ENCODE measurements at places on chromosomes 2 and 18.

- ATAC-seq, result no peak
These were observed 108.1 kb downstream of the FHOD3 start for GRCh38 chr18:36405611-36406010.

DNA sequence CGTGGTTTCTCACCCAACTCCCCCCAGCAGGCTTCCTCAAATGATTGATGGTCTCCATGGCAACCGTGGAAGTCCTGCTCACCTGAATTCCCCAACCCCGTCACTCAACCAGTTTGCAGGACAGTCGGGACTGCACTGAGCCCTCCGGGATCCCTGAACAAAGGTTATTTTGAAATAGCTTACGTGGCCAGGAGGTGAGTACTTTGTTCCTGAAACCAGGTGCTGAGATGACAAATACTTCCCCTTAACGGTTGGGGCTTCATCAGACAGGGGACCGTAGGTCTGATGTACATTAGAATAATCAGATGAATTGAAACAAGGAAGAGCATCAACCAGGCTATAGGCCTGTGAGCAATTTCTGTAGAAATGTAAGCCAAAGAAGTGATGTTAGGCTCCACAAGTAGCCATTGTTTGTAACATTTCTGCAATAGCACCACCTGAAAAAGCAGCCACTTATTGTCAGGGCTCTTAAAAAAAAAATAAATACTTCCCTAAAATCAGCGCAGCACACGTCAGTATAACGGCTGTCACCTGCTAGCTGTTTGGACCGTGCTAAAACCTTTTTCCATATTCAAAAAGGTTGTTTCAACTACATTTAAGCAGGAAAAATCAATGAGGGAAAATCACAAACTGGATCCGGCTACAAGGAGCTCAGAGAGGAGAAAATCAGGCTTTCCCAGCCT, 206.4 kb upstream of the ID2 start:
- no peak for ATAC-seq

DNA sequence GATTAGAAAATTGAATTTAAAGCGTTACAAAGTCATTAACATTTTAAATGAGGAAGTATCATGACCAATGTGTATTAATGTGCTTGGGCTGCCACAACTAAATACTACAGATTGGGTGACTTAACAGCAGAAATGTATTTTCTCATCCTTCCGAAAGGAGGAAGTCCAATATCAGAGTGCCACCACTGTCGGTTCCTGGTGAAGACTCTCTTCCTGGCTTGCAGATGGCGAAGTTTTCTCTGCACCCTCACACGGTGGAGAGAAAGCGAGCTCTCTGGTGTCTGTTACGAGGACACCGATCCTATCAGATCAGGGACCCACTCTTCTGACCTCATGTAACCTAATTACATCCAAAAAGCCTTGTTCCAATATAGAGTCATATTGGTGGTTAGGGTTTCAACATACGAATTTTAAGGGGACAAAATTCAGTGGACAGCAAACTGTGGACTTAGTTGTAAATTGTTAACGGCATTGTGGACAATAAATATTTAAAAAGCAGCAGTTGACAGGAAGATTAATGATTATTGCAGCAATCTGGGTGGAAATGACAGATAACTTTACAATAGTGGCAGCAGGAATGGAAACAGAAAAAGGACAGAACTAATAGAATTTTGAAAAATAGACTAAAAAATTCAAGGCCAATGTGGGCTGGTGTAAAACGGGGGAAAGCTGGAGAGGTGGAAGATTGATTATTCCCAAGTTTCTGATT, 35.1 kb upstream of the CYRIA start:
- no peak for ATAC-seq

DNA sequence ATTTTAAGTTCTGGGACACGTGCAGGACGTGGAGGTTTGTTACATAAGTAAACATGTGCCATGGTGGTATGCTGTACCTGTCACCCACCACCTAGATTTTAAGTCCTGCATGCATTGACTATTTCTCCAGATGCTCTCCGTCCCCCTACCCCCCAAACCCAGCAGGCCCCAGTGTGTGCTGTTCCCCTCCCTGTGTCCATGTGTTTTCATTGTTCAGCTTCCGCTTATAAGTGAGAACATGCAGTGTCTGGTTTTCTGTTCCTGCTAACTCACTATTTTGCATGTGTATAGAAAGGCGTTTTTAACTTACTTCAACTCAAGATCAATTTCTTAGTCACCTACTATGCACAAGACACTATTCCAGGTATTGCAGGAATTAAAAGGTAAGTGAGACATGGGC, 128.0 kb downstream of the PLCL1 start:
- ATAC-seq, result no peak

- ATAC-seq, result peak; percentile 56
These were observed 110.7 kb downstream of the MDH1 start for GRCh38 chr2:63699549-63699839.

GRCh38 chr2:71555798-71556454, 102.6 kb downstream of the DYSF start:
- no peak for ATAC-seq

GRCh38 chr2:205580212-205580987, 101.9 kb upstream of the NRP2 start:
- peak; percentile 79 for ATAC-seq

DNA sequence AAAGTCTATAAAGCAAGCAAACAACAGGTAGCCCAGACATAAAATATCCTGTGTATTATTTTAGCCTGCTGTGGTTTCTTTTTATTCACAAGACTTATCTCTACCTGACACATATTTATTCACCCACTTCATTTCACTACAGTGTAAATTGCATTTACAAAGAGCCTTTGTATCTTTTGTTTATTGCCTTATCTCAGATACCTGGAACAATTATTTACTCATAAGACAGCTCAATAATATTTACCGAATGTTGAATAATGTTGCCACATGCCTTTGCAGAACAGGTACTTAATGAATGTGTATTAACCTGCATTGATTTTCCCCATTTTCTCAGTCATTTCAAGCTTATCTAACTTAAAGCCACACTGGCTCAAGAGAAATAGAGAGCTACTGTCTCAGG, 603.6 kb downstream of the FBXO15 start:
- no peak for ATAC-seq

DNA sequence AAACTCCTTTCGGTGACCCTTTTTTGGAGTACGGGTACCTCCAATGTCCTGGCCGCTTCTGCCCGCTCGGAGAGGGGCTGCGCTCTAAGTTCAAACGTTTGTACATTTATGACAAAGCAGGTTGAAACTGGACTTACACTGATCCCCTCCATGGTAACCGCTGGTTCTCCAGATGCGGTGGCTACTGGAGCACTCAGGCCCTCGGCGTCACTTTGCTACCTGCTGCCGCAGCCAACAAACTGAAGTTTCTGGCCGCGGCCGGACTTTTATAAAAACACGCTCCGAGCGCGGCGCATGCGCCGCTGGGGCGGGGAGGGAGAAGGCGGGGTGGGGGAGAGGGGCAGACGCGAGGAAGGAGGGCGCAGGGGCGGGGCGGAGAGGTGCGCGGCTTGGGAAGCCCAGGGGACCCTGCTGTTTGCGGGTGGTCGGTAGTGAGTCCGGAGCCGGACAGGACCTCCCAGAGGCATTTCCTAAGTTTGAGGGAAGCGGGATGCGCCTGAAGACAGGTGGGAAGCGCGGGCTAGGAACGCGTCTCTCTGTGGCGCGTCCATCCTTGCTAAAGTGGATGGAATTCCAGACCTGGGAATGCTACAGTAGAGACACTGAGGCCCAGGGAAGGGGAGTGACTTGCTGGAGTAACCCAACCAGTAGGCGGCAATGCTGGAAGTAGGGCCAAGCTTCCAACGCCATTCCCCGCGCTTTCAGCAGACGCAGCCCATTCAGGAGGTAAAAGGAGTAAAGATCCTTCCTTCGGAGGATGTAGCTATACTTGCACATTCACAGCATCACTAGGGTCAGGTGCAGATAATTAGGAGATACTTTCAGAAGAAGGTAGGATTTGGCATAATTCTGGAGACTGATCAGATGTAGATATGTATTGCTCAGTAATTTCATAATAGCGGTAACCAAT, at the start of gene CXCR4:
Gene CXCR4, minus strand, starts transcription at position 241 of the 910 bp plus-strand sequence. Its CDS starts 89 bp downstream, at position 152.
- peak; percentile 61 for ATAC-seq

- no peak for ATAC-seq
These were observed 151.6 kb downstream of the FSHR start for GRCh38 chr2:49002750-49003149.

DNA sequence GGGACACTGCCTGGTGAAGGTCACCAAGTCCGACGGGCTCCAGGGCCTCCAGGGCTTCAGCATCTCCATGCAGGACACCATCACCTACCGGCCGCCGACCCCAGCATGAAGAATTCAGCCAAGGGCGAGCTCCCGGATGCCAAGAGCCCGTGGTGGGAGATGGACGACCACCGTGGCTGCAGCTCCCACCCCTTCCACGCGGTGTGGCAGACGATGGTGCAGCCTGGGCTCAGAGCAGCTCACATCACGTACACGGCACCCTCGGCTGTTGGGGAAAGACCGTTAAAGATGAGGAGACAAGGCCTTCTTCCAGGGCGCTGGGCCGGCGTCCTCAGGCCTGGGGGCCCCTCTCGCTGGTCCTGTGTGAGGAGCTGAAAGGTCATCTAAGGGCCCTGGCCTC, 31.2 kb upstream of the ADNP2 start:
- ATAC-seq, result no peak

- no peak for ATAC-seq
These were observed 6.2 kb upstream of the TSPYL6 start for GRCh38 chr2:54262015-54262765.

DNA sequence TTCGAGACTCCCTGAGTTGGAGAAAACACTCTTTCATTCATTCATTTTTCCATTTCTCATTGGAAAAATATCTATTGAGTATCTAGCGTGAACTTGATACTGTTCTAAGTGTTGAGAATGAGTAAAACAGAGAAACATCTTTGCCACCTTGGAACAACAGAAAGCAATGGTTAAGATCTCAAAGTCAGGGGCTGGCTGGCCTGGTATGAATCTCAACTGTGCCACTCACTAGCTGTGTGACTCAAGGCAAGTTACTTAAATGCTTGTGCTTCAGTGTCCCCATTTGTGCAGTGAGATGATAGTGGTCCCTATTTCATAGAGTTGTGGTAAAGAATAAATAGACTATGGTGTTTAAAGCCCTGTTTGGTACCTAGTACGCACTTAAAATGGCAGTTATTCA, 415.2 kb downstream of the NBAS start:
- ATAC-seq, result no peak

DNA sequence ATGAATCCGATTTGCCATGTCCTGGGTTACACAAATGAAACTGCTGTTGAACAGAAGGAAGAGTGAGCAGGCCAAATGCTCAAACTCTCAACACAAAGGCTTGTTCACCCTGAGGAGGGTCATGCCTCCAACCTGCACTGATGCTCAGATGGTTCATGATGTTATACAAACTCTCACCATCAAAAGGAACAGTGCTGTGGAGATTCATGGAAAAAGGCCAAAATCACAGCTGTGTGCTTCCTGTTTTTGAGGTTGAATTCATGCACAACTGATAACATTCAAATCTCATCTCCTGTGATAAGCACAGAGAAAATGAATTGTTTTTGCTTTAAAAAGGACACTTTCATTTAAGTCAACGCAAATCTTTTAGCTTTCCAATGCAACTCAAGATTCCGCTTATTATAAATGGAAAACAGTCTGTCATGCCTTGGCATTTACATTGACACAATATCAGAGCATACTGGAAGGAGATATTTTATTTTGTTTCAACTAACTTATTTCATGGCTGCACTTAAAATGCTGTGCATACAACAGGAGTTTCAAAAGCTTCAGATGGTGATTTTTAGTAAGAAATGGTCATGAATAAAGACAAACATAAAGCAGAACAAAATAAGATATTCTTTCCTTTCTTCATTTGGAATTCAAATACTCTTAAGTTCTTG, 22.2 kb upstream of the TTN start:
- peak; percentile 38 for ATAC-seq

GRCh38 chr2:20410556-20411277, 36.2 kb upstream of the RHOB start:
- ATAC-seq, result no peak

DNA sequence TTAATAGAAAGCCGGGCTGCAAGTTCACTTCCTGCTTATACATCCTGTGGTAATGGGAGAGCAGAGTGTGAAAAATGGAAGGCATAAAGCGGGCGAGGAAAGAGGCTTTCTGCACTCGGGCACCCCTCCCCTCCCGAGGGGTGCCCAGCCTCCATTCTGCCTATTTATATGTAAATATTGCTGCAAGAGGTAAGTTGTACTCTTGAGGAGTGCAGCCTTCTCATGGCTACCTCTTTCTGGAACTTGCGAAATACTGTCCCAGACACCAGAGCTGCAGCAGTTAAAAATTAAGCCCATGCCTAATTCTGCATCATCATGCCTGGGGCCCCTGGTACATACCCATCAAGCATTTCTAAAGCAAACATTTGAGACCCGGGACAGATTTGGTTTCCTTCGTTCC, 156.0 kb downstream of the GBX2 start:
- no peak for ATAC-seq

- no peak for ATAC-seq
These were observed 155.4 kb upstream of the VRK2 start for GRCh38 chr2:57891086-57891712.

- no peak for ATAC-seq
These were observed 6.8 kb upstream of the DDX1 start for GRCh38 chr2:15584767-15585469.

DNA sequence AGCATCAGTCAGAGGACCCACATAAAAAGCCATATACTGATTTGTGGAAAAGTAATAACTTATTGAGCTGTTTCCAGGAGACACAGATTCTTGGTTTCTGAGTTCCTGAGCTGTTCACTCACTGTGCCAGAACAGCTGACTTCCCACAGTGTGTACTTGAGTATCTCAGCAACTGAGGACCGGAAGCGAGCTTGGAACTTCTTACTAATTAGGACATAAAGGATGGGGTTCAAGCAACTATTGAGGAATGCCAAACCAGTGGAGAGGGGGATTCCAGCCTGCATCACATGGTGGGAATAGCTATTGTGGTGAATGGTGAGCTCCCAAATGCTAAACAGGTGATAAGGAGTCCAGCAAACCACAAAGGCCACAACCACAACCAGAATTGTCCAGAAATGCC, 16.4 kb downstream of the EEF1B2 start:
- ATAC-seq, result no peak

DNA sequence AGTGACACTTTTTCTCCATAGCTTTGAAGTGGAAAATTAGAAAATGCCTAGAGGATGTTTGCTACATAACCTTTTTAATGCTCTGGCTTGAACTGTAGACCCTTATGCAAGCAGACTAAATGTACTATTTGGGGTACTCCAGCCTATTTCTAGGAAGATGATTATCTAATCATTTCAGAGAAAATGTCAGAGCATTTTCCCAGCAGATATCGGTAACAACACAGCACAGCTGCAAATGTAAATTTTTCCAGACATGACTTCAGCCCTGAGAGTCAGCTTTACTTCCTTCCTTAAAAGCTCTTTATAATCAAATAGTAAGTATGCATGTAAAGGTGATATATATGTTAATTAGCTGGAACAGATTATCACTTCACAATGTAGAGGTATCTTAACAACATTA, 1647.1 kb downstream of the SUCLG1 start:
- ATAC-seq, result no peak

DNA sequence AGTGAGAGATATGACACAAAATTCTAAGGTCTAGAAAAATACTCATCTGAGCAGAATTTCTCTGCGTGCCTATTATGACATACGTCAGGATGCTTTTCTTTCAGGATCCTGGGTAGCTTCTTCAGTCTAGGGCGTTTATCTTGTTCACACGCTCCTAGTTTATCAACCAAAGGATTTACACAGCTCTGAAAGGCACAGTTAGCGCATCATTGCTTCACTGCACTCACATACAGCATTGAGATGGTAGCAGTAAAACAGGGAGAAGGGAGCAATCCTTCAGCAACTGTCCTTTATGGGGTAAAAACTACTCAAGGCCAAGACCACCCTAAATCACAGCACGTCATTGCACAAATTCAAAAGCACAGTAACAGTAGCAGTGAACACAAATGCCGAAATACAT, 222.8 kb downstream of the SUCLG1 start:
- ATAC-seq, result no peak
